Cardiac septum (tissue), 1 donor: ENCODE measurements at places on chromosomes 4 and X. TPM values are rescaled to one million over a fixed set of nuclear protein-coding genes. Genes with fewer than 3 reads are reported as not detected.

GRCh38 chr4:67764183-67764582 is 10.0 kb upstream of the GNRHR start:
- DNase-seq = no peak

Gene CCDC120
- total RNA-seq = 1.7 TPM

Gene CSAG3
- total RNA-seq = not detected

Gene POLN
- 2.3 TPM for total RNA-seq
